ENCODE measurements at places on chromosomes 4 and X.

DNA sequence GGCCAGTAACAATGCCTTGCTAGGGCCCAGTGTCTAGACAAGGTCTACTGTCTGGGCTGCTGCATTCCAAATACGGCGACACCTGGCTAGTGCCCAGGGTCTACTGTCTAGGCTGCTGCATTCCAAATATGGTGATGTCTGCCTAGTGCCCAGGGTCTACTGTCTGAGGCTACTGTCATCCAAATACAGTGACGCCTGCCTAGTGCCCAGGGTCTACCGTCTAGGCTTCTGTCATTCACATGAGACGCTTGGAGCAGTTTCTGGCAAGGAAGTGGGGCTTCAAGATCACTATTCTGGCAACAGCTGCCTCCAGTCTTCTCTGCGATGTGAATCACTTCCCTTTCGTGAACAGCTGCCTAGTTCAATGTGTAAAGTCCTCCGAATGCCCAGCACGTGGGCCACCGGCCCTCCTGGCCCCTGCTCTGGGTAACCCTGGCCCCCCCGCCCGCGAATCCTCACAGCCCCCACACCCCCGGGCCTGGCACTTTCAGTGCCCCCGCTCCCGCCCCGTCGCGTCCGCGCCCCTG lies 12.7 kb downstream of the ACOX3 start:
- no peak for DNase-seq

DNA sequence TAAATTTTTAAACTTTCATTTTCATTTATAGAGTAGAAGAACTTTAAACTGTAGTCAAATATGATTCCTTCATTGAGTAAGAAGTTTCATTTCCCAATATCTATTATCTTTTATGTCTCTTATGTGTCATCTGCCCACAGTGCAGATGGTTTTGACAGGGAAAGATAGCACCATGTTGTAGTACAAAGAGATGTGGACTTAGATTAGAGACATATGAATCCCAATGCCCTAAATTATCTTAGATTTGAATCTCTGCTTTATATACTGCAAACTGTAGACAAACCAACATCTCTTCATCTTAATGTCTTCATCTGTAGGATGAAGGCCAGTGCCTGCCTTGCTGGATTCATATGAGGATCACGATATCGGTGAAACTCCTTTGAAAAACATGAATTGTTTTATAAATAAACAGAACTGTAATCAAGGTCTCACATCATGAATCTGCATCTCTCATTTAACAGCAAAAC lies 217.5 kb downstream of the BANK1 start:
- no peak for DNase-seq

GRCh38 chrX:33324099-33324498 lies 112.8 kb upstream of the DMD start:
- DNase-seq = no peak

DNA sequence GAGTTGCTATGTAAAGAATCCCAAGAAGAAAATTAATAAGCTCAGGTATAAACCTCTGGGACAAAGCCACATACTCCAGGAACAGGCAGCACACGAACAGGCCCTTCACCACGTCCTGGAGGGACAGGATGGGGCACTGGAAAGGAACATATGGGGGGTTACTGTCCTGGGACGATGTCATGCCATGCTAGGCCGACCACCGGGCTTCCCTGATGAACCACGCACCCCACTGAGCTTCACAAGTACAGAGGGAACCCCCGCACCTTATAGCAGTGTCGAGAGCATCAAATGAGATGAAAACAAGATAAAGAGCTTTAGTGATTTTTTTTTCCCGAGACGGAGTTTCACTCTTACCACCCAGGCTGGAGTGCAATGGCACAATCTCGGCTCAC lies 19.1 kb downstream of the NOP14 start:
- no peak for DNase-seq

DNA sequence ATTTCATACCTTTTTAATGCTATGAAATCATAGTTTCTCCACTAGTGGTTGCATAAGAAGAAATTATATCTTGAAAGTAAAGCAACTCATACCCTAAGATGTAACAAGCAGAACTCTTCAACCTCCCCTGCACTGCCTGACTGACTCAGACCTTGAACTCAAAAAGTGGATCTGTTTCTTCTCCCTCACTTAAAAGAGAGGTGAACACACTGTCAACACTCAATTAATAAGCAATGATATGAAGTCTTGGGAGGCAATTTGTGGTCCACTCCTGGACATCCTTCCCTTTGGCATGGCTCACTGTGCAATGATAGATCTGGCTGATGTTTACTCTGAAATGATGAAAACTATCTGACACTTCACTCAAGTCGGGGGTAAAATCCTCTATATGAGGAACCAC lies 282.0 kb upstream of the DKK2 start:
- no peak for DNase-seq

DNA sequence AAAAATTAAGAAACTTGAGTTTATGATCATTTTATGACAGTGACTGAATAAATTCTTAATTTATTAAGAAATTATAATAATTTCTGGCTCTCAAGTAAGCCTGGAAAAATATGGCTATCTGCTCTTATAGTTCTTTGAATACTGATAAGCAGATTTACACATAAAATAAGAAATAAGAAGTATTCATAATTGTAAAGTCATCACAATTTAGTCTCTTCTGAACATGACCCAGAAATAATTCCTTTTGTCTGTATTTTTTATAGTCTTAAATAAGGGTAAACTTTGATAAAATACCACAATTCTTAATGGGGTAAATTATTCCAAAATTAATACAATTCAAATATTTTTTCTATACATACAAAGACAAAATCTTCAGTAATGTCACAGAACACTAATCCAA lies 72.7 kb downstream of the ANKRD17 start:
- DNase-seq = no peak

GRCh38 chr4:177301126-177301639 lies 8.5 kb upstream of the NEIL3 start:
- no peak for DNase-seq

GRCh38 chr4:15648600-15648999 lies 6.6 kb downstream of the FBXL5 start:
- no peak for DNase-seq

DNA sequence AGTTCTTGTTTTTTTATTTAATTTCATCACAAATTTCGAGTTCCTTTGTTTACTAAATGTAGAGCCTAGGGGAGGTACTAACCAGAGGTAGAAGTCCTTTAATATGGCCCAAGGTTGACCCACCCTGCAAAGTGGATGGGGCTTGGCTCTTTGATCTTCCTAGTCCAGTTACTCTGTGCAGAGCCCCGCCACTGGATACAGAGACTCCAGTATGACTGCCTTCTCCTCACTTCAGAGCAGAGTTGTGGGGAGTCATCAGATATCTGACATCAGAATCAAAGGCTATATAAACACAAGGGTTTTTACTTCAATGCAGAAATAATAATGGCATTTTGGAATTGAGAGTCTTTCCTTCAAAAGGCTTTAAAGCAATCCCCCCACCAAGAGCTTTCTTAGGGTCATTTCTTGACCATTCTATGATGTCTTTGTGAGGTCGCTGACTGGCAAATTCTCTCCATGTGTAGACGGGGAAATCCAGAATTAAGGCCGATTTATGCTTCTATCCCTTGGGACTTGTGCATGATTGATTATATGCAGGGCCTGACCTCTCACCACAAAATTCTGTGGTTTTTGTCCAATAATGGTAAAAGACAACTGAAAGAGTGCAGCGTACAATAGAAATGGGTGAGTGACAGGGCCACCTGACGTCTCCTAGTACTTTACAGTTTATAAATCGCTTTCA lies 88.3 kb upstream of the CITED1 start:
- no peak for DNase-seq

- DNase-seq = no peak
Measured at GRCh38 chr4:64105903-64106302, 303.3 kb downstream of the TECRL start.

- DNase-seq = no peak
Measured at GRCh38 chr4:40283968-40284367, 51.2 kb upstream of the CHRNA9 start.

DNA sequence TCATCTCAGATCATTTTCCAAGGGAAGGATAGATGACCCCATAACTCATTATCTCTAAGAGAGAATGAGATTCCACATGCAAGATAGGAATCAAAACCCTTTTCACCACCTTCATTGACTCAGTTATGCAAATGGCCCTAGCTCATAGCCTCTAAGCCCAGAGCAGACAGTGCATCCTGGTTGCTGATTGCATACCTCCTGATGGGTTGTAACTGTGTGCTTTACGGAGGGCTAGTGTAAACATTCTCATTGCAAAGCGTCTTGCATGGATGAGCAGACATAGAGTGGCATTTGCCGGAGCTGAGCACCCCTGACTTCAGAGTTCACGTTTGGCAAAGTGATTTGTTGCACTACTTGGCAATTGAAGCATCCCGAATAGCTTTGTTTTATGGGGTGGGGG lies 151.0 kb downstream of the VCX3A start:
- DNase-seq = peak; percentile 60

GRCh38 chr4:186979961-186980745 lies 256.5 kb upstream of the FAT1 start:
- DNase-seq = no peak

- no peak for DNase-seq
Measured at GRCh38 chrX:53813670-53814440, 127.3 kb upstream of the HUWE1 start.

- no peak for DNase-seq
Measured at GRCh38 chr4:152399246-152399645, 136.6 kb downstream of the FBXW7 start.

DNA sequence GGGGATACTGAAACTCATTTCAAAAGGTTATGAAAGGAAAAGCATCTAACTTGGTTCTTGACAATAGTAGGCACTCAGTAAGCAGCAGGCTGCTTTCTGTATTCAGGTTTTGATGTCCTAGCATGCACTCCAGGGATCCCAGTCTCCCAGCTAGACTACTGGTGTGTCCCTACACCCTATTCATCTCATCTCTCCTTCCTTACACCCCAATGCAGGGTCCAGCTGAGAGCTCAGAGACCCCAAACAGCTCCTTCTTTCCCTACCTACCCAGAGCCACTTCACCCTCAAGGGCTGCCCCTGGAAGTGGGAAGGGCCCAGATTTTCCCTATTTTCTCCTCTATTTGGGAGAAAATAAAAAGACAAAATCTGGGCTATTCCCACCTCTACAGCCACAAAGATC lies 1.6 kb upstream of the EFNB1 start:
- DNase-seq = no peak

GRCh38 chr4:40190880-40191815 lies 5.7 kb upstream of the RHOH start:
- DNase-seq = peak; percentile 86

- DNase-seq = no peak
Measured at GRCh38 chr4:47468706-47469365, 5.3 kb upstream of the COMMD8 start.

DNA sequence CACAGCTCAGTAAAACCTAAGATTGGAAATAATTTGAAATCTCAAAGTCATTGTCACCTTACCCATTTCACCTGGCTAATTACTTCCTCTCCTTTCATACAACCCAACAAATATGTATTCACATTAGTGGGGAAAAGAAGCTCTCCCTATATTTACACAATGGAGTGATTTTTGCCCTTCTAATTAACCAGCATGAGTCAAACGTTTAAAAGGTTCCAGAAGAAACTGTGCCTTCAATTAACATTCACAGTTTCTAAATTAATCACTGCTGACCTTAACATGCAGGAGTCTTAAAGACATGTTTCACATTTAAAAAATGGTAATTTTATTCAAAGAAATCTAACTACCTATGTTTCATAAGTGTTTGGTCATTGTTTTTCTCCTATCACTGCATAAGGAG lies 254.6 kb downstream of the CBLL2 start:
- DNase-seq = peak; percentile 11

GRCh38 chr4:168487282-168488035 lies 7.2 kb upstream of the DDX60L start:
- DNase-seq = no peak

DNA sequence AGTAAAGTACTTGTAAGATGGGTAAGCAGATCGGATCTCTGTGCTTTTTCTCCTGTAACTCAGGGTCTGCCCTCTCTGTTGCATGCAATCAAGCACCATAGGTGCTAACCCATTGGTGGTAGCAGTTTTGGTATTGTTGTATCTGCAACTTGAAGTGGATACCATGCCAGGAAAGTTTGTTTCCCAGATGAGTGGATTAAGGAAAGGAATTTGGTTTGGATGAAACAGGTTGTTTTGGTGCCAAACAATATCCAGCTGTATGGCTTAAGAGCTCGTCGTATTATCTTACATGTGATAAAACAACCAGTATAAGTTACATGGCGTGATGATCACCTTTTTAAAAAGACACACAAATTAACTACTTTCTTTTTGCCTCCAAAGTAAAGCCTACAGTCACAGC lies 280.9 kb upstream of the TENM3 start:
- no peak for DNase-seq

DNA sequence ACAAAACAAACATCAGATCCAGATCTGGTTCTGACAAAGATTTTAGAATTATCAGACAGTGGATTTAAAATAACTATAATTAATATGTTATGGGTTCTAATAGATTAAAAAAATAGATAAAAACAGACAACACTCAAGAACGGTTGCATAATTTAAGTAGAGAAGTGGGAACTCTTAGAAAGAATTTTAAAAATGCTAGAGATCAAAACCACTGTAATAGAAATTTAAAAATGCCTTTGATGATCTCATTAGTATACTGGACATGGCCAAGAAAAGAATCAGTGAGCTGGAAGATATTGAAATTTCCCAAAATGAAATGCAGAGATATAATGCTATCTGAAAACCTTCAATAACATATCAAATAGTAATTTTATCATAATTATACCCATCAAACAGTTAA lies 28.3 kb upstream of the DYNLT3 start:
- DNase-seq = no peak

- peak; percentile 38 for DNase-seq
Measured at GRCh38 chr4:184732126-184732525, 1.8 kb downstream of the CENPU start.

- no peak for DNase-seq
Measured at GRCh38 chr4:113971706-113972360, 7.6 kb downstream of the ARSJ start.

- no peak for DNase-seq
Measured at GRCh38 chrX:154695911-154696675, 42.7 kb upstream of the CTAG2 start.

GRCh38 chr4:52507774-52508173 lies 151.3 kb downstream of the USP46 start:
- no peak for DNase-seq

DNA sequence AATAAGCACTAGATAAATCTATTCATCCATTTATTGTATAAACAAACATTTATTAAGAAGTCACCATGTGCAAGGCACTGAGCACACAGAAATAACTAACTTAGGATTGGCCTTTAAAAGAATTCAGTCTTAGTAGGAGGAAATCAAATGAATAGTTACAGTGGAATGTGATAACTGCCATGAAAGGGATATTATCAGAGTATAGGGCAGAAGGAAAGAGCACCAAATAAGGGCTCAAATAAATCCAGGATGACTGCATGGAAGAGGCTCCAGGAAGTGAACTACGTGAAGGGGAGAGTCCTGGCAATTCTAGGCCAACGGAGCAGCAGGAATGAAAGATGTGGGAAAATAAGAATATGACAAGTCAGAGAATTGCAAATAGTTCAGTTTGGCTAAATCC lies 406.0 kb downstream of the INPP4B start:
- no peak for DNase-seq

- peak; percentile 6 for DNase-seq
Measured at GRCh38 chr4:72505314-72505744, 63.7 kb downstream of the ADAMTS3 start.

Measured in NCI-H1092 treated with DMSO at 0.1 percent for 48 hours (cell line).